ENCODE measurements at places on chromosomes 7 and 10.

- DNase-seq = no peak
These were observed 51.6 kb upstream of the AQP1 start for GRCh38 chr7:30859940-30860496.

DNA sequence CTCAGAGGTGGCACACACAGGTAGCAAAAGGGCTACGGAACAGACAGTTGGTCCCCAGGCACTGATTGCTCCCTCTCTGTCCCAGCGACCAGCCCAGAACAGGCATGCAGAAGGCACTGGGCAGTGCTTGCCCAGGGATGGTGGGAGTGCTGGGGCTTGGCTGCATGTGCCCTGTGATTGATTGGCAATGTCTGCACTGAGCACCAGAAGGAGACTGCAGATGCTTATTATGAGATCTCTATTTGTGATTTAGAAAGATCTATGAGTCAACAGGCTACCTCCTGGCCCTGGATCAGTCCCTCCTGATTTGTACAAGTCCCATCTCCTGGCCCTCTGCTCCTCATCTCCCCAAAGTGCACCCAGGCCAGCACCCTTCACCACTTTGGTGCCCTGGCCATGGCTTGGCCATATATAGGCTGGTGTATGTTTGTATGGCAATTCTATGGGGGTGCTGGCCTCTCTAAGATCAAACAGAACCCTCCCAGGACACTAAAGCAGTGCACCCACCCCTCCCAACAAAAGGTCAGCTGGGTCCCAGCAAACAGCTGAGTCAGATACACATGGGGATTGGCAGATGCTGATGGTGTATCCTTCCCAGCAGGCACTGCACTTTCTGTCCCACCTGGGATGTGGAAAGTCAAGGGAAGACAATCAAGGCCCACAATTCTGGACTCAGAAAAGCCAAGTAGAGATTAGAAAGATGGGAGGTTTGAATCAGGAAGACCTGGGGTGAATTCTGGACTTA is 30.9 kb downstream of the CAMK2B start:
- DNase-seq = no peak

DNA sequence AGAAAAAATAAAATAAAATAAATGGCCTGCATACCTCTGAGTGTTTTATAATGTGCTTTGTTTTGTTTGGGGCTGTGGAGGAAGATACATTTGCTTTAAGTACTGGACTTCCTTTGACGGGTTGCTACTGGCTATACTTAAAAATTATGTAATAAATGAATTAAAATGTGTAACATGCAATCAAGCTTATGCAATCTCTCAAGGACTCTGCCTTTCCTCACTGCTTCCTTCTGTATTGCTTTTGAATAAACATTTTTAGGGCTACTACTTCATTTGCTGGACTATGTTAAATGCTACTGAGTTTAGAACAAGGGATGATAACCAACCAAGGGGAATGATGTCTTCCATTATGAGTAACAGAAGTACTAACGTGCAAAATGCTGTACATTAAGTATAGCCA is 91.6 kb downstream of the ETV1 start:
- peak; percentile 24 for DNase-seq

- no peak for DNase-seq
These were observed 319.9 kb downstream of the DPP6 start for GRCh38 chr7:154372011-154372601.

GRCh38 chr7:131546583-131547141 is 9.8 kb downstream of the PODXL start:
- no peak for DNase-seq

- no peak for DNase-seq
These were observed 41.7 kb downstream of the COBL start for GRCh38 chr7:51274955-51275354.

All from CD14-positive monocyte (primary cell).